ENCODE measurements at places on chromosomes 5 and 9. TPM values are rescaled to one million over a fixed set of nuclear protein-coding genes. Genes with fewer than 3 reads are reported as not detected.

ARSI gene
- 4.7 TPM for total RNA-seq

NUTM2F gene
- total RNA-seq: not detected

ZNF454 gene
- total RNA-seq: not detected

DNA sequence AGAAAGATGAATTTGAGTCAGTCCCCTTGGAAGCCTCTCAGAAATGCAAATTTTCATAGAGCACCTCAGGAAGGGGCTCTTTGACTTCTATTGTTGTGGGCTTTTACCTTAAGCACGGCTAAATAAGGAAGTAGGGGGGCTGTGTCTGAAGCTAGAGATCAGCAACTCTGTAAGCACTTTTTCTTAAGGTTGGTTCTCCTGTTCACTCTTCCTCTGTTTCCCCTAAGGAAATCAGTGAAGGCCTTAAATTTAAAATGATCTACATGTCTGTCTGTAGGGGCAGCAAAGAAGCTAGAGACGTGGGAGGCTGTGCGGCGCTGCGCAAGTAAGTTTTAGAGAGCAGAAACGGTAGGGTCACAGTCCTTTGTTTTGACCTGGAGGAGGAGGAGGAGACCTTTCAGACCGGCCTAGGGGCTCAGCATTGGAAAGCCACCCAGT, 1.2 kb upstream of the CDC14B start:
- no peak overlapping the region for H3K27ac ChIP-seq
- peaks cover 39% of the 10 kb centered on the region for H3K4me1 ChIP-seq
- no peak for DNase-seq
- H3K4me3 ChIP-seq: no peak overlapping the region
- H3K27me3 ChIP-seq: no peaks in the 10 kb centered on the region

DNA sequence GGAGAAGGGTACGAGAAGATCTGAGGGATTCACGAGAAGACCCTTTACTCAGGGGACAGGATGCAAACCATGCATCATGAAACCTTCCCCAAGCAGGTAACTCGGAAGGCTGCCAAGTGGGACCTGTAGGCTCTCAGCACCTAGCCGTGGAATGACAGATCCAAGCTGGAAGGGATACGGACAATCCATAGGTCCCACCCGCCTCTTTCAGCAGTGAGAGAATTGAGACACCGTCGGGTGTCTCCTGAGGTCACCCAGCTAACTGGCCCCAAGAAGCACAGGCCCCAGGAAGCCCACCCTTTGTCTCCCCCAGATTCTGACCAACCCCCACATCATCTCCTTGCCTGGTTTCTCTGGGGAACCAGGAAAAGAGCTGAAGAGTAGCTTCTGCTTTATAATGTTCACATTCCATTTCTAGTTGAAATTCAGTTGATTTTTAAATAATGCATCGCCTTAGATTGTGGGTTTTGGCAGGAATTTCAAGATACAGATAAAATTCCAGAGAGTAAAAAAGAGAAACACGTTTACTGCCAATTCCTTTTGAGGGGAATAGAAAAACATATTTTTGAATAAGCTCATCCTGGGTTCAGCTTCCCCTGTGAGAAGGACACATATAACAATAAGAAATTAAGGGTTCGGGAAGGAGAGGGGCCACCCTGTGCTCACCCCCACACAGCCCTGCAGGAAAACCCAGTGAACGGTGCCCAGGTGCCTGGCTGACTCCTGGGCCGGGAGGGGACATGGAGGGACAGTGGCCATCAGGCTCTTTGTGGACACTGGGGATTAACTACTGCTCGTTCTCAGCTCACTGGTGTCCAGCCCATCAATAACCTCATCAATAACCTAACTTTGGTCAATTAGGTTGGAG, 51.1 kb downstream of the NSUN2 start:
- H3K27ac ChIP-seq: no peak overlapping the region
- H3K4me3 ChIP-seq: no peak overlapping the region
- H3K4me1 ChIP-seq: peaks cover 23% of the 10 kb centered on the region
- no peaks in the 10 kb centered on the region for H3K36me3 ChIP-seq
- H3K27me3 ChIP-seq: peaks cover 34% of the 10 kb centered on the region

DNA sequence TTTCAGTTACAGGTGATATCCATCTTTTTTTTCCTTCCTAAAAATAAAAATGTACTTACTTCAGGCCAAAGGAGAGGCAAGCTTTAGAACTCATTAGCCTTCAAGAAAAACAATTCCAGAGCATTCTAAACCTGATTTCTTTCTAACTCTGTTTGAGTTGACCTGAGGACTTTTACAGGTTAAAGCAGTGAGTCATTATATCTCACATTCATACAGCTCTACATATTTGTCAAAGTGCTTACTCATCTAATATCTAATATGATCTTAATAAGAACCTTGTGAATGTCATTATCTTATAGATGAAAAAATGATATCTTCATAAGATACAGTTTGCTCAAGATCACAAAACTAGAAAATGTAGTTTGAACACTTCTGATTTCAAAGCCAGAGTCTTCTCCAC, 149.2 kb upstream of the CDKN2B start:
- H3K27me3 ChIP-seq: no peaks in the 10 kb centered on the region
- no peak overlapping the region for H3K4me3 ChIP-seq
- no peaks in the 10 kb centered on the region for H3K36me3 ChIP-seq
- H3K27ac ChIP-seq: peak overlapping the region; percentile 54

DNA sequence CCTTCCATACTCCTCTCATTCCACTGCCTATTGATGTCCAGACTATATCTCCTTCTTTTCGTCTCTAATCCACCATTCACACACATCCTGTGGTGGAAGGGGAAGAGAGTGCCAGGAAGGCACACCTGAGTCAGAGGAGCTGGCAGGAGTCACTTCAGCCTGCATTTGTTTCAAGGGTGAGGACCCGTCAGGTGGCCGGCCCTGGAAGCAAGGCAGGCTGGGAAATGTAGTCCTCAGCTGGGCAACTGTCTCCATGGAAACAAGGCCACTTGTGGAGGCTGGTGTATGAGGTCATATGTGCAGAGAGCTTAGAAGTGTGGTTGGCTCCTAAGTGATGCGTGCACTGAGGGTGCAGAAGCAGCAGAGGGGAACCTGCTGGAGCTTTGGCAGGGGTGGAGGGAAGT, 278.4 kb downstream of the NSG2 start:
- peaks cover 4% of the 10 kb centered on the region for H3K4me1 ChIP-seq
- DNase-seq: no peak
- H3K27ac ChIP-seq: no peak overlapping the region
- H3K36me3 ChIP-seq: peaks cover 2% of the 10 kb centered on the region
- no peak overlapping the region for H3K4me3 ChIP-seq
